ENCODE measurements at places on chromosomes 12 and 14.

GRCh38 chr14:30185832-30186231 is 258.2 kb upstream of the PRKD1 start:
- no peak for DNase-seq

DNA sequence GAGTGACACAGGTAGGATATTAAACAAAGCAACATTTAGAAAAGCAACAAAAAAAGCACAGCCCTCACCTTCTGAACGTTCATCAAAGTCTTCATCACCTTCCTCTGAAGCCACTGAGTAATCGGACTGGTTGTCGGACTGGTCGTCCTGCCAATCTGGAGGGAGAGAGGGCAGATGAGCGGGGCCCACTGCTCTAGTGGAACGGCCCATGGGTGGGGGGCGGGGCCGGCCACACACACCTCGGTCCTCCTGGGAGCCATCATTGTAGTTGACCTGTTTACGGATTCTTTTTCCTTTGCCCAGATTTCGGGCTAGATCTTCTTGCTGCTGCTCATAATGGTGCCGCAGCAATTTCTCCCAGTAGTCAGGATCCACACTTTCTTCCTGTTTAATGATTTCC is 14.9 kb upstream of the NOP2 start:
- no peak for DNase-seq

DNA sequence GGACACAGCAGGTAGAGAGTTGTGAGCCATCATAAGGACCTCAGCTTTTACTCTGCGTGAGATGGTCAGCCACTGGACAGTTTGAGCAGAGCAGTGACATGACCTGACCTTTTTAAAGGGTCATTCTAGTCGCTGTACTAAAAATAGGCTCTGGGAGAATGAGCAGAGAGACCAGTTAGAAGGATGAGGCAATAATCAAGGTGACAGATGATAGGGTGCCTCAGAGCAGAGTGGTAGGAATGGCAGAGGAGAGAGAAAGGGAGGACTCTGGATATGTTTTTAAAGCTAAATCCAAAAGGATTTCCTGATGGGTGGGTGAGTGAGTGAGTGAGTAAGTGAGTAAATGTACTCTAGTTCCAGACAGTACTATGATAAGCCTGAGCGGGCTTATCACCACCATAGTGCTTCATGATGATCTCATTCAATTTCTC is 83.6 kb upstream of the ARHGAP5 start:
- no peak for DNase-seq

- DNase-seq, result no peak
Observed at GRCh38 chr14:67269298-67270060, 28.2 kb downstream of the PALS1 start.

- DNase-seq, result no peak
Observed at GRCh38 chr14:24130717-24131548, 474 bp downstream of the FITM1 start.

- DNase-seq, result no peak
Observed at GRCh38 chr14:56357428-56357827, 222.2 kb upstream of the TMEM260 start.

DNA sequence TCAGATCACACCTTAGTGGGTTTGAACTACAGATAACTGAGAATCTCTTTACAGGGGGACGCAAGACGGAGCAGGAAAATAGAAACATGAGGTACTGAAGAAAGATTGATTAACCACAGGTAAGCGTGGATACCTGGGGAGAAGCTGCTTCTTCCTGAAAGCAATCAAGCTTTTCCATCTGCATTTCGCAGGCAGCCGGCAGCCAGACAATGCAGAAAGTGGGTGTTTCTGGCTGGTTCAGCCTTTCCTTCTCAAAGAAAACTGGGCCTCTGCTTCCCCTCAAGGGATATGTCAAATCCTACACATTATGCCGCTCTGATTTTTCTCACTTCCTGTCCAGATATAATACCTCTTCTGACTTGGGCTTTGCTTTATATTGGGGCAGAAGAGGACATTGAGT is 39.1 kb upstream of the PPFIA2 start:
- DNase-seq, result no peak

DNA sequence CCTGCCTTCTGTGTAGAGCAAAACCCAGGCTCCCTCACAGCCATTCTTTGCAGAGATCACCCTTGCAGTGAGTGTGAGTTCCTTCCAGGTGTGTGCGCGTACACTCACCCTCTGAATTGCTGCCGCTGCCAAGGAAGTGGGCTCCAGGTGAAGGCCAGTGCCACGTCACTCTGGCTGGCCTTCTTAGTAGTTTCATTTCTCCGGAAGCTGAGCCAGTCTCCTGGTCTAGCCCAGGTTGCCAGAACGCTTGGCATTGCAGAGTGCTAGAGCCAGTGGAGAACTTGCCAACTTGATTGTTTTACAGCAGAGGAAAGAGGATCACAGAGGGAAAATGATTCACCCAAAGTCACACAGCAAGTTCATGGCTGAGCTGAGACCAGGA is 11.0 kb downstream of the CBLN3 start:
- DNase-seq, result no peak

- DNase-seq, result no peak
Observed at GRCh38 chr14:22479132-22479531, 109.9 kb downstream of the DAD1 start.

- no peak for DNase-seq
Observed at GRCh38 chr12:67572492-67572891, 76.1 kb upstream of the DYRK2 start.

GRCh38 chr12:117002051-117002817 is 91.5 kb downstream of the FBXW8 start:
- DNase-seq, result no peak

DNA sequence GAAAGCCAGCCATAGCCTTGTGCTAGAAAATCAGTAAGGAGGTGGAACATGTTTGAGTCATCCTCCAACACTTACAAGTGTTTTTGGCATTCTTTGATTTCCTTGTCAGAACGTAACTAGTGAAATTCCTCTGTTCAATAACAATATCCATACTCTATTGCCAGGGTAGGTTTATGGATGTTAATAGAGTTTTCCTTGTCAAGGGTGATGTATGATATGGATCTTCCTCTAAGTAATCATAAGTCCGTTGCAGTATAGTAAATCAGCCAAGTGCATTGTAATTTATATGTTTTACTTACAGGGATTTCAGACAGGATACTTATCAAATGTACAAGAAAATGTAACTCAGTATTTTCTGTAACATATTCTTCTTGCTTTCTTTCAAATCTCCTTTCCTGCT is 19.4 kb downstream of the NAV3 start:
- DNase-seq, result no peak

GRCh38 chr14:101256266-101256665 is 305.0 kb upstream of the DIO3 start:
- no peak for DNase-seq

GRCh38 chr12:15721316-15722115 is 67.7 kb downstream of the EPS8 start:
- no peak for DNase-seq

- DNase-seq, result no peak
Observed at GRCh38 chr14:85056267-85056666, 473.7 kb upstream of the FLRT2 start.

DNA sequence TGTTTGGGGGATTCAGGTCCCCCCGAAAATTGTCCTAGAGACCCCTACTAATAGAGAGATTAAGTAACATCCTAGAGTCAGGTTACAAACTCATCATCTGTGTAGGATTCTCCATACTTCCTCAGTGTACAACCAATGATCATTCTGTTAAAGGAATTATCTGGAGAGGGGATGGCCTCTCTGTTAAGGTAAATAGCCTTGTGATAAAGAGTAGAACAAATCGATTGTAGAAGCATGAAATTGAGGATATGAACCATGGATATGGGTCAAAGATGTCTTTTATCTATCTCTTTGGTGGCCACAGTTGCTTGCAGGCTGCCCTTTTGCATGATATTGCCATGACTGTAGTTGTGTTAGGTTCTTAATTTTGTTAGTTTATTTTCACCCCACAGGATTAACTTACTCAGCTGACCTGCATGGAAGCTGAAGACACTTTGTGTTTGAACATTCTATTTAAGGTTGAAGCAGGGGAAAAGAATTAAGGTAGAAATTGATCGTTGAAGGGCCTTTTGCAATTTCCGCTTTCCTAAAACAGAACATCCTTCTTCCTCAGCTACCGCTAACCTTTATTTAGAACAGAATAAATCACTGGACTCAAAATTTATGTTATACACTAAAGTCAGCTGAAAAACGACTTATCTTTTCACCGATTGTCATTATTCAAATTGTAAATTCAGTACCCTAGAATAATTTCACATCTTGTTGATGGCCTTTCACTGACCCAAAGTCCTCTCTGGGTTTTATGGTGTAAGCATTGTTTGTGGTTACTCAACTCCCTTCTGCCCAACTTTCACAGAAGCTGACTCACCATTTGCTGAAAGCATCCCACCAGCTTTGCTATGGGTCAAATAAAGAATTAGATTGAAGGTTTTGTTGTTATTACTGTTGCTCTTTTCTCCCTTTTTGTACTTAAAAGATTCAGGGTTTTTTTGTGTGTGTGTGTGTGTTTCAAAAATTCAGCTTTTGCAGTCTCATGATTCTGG is 52.3 kb downstream of the IRAK3 start:
- no peak for DNase-seq

- no peak for DNase-seq
Observed at GRCh38 chr14:69408331-69408960, 10.0 kb downstream of the SLC39A9 start.

DNA sequence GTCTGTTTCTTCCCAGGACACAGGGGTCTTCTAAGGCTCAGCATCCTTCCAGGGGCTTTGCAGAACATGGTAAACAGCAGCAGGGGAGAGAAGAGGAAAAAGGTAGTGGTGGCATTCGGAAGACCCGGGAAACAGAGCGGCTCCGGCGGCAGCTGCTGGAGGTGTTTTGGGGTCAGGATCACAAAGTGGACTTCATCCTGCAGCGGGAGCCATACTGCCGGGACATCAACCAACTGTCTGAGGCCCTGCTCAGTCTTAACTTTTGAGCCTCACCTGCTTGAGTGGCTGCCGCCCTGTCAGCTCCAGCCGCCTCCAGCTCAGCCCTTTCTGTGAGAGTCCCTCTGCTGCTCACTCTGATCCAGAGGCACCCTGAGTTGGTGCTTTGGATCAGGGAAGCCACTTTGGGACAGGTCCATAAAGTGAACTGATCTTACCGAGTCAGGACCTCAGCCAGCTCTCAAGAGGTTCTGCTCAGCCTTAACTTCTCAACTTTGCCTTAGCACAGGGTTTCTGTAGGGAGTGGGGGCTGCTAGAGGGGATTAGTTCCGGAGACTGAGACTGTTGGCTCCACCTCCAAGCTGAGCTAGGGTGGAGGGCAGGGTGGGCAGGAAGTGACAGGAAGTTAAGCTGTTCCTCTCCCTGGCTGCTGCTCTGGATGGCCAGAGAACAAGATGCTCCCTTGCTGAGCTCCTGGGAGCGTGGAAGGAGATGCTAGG is 5.4 kb downstream of the SDR39U1 start:
- DNase-seq, result no peak

- no peak for DNase-seq
Observed at GRCh38 chr12:42857106-42857505, 267.6 kb upstream of the PRICKLE1 start.
